ENCODE measurements at places on chromosomes 2 and 18.

GRCh38 chr2:158772306-158773078 is 22.6 kb upstream of the DAPL1 start:
- no peak for DNase-seq

GRCh38 chr2:238142382-238143205 is 4.1 kb downstream of the KLHL30 start:
- no peak for DNase-seq

- no peak for DNase-seq
Observed at GRCh38 chr18:75898651-75899050, 471.1 kb upstream of the SMIM21 start.

DNA sequence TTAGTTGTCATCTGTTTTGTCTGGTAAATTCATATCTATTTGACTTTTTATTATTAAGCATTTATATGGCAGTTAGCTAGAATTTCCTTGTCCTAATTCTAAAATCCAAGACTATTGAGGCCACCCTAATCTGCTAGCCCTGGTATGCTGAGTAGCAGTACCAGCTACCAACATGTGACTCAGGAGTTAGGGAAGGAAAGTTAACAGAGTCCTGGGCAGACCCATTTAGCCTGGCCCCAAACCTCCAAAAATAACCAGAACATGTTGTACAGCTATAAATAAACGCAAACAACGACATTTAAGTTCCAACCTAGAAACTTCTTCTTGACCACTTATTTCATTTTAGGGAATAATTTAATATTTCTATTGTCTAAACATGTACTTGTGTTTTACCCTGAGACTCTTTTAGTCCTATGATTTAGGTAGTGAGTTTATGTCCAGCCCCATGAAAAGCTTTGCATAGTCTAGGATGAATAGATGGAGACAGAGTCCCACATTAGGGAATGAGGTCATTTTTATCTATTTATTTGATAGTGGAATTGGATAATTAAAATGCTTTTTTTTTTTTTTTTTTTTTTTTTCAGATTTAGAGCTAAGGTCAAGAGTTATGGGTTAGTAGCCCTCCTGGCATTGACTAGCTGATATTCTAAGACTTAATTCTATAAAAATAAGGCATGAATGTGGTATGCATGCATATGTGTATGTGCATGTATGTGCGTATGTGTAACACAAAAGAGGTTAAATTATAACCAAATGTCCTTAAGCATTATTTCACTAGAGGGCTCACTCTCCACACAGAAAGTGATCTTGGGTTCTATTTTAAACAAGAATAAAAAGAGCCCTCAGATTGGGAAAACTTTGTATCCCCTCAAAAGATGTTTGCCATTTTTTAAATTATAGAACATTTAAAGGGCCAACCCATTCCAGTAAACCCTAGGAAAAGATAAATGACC is 160.1 kb upstream of the MAPRE2 start:
- peak; percentile 13 for DNase-seq

GRCh38 chr2:95158441-95158840 is 1.2 kb downstream of the ZNF514 start:
- DNase-seq = peak; percentile 26

DNA sequence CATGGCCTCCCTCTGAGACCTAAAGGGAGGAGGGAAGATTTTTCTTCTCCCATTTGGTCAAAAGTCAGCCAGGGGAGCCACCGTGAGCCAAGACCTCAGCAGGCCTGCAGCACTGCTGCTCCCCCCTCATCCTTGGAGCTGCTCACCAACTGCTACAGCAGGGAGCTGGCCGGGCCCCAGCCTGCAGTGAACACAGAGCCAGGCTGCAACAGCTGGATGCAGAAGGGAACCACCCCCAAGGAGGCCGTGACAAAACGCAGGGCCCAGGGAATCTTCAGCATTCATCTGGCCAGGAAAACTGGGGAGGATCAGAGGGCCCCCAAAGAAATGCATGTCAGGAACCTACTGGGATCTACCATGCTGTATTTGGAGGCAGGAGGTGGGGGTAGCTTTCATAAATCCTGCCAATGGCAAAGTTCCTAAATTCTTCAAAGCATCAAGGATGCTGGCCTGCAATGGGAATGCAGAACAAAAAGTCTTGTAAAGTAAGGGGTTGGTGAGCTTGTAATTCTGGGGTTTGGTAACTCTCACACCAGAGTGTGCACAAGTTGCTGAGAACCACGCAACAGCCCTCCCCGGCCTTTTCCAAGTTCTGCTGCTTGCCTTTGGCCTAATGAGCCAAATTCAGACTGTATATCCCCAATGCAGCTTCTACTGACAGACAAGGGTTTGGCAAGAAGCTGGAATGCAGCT is 61.0 kb downstream of the CACNB4 start:
- no peak for DNase-seq

DNA sequence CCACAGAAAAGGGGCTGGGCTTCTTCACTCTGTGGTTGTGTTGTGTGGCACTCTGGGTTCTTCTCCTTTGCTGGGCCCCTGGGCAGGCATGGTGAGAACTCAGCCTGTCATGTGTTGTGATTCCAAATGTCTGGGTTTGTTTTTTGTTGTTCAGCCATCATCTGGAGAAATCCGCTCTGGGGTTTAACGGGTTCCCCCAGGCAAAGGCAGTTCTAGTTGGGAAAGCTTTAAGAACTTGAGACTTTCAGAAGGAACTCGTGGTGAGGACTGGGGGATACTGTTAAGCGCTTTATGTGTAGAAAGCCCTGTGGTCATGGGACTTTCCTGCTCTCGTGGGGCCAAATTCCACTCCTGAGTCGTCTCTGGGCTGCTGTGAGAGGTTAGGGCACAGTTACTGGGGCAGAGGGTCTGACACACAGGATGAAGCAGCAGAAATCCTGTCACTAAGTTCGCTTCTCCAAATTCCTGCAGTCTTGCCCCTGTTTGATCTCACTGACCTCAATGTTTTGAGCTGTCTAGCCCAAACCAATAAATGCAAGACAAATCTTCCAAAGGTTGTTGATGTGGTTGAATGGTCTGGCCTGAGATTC is 87.7 kb downstream of the RAPGEF4 start:
- no peak for DNase-seq

DNA sequence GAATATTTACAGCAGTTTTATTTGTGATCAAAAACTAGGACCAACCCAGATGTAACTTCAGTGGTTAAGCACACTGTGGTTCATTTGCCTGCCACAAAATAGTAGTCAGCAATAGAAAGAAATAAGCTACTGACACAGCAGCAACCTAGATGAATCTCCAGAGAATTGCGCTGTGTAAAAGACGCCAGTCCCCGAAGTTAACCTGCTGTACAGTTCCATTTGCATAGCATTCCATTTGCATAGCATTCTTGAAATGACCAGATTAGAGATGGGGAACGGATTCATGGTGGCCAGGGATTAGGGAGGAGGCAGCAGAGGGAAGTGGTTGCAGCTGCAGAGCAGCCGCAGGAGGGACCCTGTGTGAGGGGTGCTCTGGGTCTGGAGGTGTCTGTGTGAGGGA is 39.3 kb upstream of the NFATC1 start:
- no peak for DNase-seq

GRCh38 chr18:9217743-9218451 is 81.3 kb downstream of the ANKRD12 start:
- DNase-seq = no peak

- DNase-seq = no peak
Observed at GRCh38 chr2:3236300-3237045, 141.1 kb downstream of the EIPR1 start.

- DNase-seq = no peak
Observed at GRCh38 chr2:195562570-195563566, 94.2 kb upstream of the SLC39A10 start.

- no peak for DNase-seq
Observed at GRCh38 chr18:63951302-63951705, 2.2 kb downstream of the HMSD start.

GRCh38 chr18:11074889-11075288 is 74.5 kb downstream of the PIEZO2 start:
- no peak for DNase-seq

DNA sequence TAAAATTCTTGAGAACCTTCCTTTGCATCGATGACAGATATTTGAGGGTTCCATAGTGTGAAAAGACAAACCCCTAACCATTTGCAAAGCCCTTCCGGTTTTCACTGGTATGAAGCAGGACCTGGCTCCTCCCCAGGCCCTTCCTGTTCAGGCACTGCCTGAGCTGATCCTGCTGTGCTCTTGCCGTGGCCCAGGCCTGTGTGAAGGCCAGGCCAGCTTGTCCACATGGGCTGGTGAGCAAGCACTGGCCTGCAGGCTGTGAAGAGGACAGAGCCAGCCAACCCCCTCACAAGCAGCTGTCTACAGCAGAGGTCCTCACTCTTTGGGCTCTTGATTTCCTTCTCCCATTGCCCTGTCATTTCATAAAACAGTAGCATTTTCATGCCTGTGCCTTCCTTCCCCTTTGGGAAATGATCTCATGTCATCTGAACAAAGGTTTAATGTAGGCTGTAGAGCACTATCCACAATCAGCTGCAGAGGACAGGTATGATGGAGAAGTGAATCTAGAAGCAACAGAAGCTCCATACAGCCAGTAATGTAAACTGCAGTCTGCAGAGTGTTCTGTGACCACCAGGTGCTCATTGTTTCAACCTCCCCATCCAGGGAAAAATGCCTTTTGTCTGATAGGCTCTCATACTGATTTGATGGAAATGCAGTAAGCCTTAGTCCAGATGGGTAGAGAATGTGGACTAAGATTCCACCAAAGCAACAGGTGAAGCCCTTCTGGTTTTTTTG is 19.8 kb downstream of the MPHOSPH10 start:
- no peak for DNase-seq

DNA sequence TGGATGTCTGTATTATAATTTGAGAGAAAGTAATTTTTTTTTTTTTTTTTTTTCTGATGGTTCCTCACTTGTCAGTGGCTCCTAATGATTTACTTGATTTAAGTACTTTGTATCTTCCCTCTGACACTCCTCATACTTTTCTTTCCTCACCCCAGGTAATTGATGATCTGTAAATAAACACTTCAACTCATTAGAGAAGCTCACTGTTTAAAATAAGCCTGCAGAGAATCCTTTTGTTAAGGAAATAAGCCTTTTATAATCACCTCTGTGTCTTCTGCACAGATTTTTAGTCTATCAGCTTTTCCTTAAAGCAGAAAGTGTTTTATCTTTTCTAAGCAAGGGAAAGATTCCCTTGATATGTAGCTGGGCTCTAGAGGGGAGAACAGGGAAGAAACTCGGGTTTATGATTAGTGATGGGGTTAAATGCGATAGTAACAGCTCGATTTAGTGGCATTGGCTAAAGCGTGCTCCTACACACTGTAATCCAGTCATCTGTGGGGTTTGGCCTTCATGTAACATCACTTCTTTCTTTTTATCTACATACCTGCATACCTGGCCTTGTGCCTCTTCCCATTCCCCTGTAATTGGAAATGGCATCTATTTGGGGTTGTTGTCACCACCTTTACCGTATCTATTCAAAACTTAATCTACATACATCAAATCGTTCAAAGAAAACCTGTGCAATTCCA is 60.1 kb upstream of the LRRTM1 start:
- no peak for DNase-seq

DNA sequence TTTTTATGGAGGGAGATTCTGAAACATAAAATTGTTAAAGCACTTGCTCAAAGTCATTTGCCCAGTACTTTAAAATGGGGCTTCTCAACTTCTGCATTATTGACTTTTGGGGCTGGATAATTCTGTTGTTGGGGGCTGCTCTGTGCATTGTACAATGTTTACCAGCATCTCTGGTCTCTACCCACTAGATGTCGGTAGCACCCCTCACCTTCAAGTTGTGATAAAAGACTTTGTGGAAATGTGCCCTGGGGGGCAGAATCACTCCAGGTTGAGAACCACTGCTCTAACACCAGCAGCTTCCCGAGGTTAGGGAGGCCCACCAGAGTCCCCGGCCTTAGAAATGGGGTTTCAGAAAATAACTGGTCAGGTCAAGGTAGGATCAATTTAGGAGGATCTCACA is 26.8 kb upstream of the CUL3 start:
- DNase-seq = no peak

DNA sequence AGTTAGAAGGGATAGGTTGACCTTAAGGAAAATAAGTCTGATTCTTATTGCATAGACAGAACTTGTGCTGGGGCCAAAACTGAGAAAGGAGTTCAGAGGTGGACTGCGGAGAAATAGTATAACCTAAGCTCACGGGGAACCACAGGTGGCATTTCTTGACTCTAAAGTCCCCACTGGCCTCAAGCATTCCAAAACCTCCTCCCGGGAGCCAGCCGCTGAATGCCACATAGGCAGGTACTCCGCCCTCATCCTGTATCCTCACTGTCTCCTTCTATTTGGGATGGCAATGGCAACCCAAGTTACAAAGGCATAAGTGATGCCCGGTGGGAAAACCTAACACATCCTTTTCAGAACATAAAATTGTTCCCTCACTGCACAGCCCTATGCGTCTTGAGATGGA is 173.0 kb downstream of the SP3 start:
- DNase-seq = no peak

DNA sequence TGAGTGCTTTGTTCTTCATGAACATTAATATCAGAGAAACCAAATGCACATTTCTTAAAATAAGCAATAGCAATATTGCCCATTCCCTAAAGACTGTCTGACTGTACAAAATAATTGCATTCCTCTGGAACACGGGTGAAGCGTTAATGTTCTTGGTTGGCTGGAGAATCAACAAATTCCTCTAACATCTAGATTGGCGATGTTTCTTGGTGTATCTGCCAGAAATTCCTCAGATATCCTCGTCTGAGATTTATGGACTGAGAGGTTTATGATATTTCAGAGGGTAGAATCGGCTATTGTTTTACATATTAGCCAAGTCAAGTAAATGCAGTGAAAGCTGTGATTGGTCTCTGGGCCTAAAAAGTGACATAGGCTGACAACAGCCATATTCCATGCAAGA is 27.1 kb upstream of the SPTBN1 start:
- no peak for DNase-seq

GRCh38 chr2:145321344-145321743 is 801.4 kb upstream of the ZEB2 start:
- DNase-seq = no peak

DNA sequence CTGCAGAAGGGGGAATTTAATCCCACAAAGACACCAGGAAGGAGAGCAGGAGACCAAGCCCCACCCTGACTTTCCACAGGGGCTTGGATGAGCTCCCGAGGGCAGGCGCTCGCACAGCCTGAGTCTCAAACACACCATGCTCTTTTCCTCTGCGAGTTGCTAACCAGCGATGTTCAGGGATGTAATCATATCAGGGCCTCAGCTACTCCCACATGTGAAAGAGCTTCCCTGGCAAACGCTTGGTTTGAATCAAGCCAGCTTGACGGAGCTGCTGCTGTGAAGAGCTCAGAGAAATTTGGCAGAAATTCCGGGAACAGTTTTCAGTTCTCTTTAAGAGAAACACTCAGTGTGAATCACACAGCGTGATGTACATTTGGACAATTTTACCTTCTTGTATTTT is 385.8 kb downstream of the GALR1 start:
- no peak for DNase-seq

GRCh38 chr2:182038576-182038975 is 52.9 kb downstream of the PPP1R1C start:
- peak; percentile 7 for DNase-seq

GRCh38 chr18:11284811-11285210 is 135.4 kb upstream of the PIEZO2 start:
- DNase-seq = no peak

GRCh38 chr2:239750929-239751678 is 274.0 kb downstream of the NDUFA10 start:
- DNase-seq = no peak

- DNase-seq = no peak
Observed at GRCh38 chr18:52888014-52888413, 548.0 kb downstream of the DCC start.

- no peak for DNase-seq
Observed at GRCh38 chr2:239881031-239881471, 144.1 kb downstream of the NDUFA10 start.

- no peak for DNase-seq
Observed at GRCh38 chr18:35775887-35776286, 194.3 kb downstream of the GALNT1 start.

- no peak for DNase-seq
Observed at GRCh38 chr2:82740527-82740926, 1718.6 kb downstream of the SUCLG1 start.
